Fibroblast of skin of scalp (primary cell): ENCODE measurements at places on chromosomes 4 and X.
A peak's percentile ranks its signal among the peaks of the same experiment; 100 is the strongest.

GRCh38 chr4:64341711-64342110 is 67.5 kb downstream of the TECRL start:
- DNase-seq: no peak

- no peak for DNase-seq
Measured at GRCh38 chr4:154658680-154659405, 46.4 kb upstream of the FGG start.

DNA sequence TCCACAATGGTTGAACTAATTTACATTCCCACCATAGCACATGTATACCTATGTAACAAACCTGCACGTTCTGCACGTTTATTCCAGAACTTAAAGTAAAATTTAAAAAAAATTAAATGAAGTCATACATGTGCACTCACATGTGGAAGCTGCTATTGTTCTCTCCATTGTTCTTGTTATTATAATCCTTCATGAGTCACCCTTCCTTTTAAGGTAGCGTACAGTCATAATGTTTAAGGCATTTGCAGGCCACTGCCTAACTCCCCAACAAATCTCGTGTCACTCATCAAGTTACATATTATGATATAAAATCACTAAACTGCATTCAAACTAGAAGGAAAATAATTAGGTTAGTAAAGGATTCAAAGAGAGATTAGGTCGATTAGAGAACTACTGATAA is 63.6 kb downstream of the SLC7A11 start:
- DNase-seq: peak; percentile 25

DNA sequence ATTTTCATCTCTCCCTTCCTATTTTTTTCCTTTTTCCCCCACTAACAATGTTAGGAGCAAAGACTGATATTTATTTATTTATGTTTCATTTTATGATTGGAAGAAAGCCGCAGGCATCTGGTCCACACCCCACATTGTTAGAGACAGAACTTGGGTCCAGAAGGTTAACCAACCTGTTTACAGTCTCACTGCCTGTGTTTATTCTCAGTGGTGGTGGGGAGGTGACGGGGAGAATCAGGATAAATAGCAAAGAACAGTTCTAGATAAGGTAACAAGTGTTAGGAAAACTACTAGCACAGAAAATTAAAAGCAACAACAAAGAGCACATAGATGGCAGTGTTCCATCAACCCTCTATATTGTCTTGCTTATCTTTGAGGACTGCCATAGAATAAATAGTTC is 301.7 kb upstream of the DIPK2B start:
- no peak for DNase-seq

DNA sequence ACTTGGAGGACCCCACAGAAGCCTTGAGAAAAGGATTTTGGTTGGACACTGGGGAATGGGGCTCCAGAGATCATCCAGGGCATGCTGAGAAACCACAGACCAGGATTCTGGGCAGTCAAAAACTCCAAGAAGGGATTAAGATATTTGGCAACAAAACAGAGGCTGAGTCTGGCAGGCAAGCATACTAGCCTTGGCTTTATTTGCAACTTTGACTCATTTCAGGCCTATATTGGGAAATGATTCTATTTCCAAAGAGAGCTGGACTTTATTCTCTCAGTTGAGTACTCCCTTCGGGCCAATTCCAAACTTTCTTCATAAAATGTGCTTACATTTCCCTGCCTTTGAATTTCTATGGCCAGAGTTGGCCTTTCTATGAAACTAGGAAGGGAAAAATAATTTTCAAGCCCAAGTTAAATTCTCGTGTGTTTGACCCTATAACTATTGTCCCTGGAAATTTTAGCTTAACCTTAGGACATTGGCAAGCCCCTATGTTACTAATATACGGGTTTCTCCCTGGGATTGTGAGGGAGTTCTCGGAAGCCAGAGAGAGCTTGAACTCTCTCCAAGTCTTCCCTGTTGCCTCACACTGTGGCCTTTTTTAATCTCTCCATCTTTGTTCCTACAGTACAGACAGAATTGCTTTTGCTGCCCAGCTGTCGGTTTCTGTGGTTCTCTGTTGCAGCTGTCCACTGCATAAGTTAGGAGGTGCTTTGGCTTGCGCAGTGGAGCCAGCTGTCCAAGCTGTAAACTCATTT is 112.6 kb upstream of the FAM9A start:
- peak; percentile 39 for DNase-seq

GRCh38 chr4:70425306-70425705 is 27.6 kb downstream of the OPRPN start:
- no peak for DNase-seq

DNA sequence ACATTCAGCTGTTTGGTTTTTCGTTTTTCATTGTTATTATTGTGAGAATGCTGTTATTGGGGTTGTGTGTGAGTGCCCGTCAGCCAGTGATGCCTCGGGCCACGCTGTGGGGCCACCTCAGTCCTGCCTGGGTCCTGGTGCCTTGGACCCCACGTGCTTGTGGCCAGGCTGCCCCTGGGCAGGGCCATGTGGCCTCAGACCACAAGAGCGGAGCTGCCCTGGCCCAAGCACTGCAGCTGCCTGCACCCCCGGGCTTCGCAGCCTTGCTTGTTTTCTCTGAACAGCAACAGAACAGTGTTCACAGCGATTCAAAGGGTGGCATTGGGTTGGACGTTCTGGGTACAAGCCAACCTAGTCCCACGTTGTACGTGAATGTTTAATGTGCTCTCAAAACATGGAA is 56.9 kb downstream of the CPLX1 start:
- DNase-seq: no peak

DNA sequence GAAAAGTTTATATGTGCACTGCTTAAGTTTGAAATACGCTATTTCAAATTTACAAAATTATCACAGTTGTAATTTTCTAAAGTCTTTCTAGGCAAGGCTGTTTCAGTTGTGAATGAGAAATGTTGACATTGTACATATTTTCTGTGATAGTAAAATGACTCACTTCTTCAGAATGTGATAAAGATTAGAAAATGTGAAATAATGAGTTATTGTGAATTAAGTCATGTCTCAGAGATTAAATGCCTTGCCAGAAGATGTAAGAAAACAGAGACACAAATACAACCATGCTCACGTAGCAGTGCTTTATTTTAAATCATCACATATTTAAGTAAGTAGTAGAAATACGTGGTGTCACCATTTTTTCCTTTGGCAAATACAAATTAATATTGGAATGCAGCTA is 768 bp downstream of the CLCN4 start:
- DNase-seq: peak; percentile 49

DNA sequence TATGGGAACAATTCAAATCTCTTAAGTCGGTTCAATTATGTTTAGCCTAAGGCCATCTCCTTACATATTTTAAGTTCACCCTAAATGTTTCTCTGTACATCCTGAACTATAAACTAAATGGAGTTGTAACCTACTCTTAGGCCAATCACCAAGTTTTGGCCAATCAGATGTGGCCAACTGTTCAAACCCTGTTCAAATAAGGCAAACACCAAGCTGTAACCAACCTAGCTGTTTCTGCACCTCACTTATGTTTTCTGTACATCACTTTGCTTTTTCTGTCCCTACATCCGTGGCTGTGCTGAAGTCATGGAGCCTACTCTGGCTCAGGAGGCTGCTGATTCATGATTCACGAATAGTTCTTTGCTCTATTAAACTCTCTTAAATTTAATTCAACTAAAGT is 165.3 kb downstream of the GASK1B start:
- DNase-seq: no peak

- no peak for DNase-seq
Measured at GRCh38 chr4:163165217-163166017, 1.3 kb downstream of the NAF1 start.

GRCh38 chrX:74049126-74049525 is 254.9 kb upstream of the ZCCHC13 start:
- no peak for DNase-seq

DNA sequence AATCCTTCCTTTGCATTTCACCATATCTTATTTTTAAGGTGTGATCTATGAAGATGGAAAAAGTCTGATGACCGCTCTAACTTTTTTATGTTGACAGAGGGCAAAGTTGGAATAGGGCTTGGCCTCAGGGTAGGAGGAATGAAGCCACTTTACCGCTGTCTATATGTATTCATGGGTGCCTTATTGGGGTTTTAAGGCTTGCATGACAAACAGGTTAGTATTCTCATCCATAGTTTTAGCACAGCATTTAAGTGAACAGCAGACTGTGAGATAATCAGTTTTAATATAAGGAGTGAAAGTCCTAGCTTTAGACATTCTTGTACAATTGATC is 81.7 kb upstream of the BMP2K start:
- no peak for DNase-seq
